SHP77 treated with DMSO at 0.1 percent for 48 hours (cell line): ENCODE measurements at places on chromosomes 6 and 20.

- no peak for DNase-seq
Measured at GRCh38 chr20:8330319-8330784, 198.3 kb downstream of the PLCB1 start.

DNA sequence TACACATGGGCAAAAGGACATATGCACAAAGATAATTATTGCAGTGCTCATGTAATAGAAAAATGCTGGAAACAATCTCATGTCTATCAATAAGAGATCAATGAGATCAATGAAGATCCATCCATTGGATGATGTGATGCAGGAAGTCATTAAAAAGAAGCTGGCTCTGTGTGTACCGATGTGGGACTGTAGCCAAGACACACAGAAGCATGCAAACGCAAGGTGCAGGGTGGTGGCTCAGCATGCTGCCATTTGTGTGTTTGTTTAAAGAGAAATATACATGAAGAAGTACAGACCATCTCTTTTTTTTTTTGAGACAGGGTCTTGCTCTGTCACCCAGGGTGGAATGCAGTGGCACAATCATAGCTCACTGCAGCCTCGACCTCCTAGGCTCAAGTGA lies 33.1 kb upstream of the KCNB1 start:
- DNase-seq: peak; percentile 54

DNA sequence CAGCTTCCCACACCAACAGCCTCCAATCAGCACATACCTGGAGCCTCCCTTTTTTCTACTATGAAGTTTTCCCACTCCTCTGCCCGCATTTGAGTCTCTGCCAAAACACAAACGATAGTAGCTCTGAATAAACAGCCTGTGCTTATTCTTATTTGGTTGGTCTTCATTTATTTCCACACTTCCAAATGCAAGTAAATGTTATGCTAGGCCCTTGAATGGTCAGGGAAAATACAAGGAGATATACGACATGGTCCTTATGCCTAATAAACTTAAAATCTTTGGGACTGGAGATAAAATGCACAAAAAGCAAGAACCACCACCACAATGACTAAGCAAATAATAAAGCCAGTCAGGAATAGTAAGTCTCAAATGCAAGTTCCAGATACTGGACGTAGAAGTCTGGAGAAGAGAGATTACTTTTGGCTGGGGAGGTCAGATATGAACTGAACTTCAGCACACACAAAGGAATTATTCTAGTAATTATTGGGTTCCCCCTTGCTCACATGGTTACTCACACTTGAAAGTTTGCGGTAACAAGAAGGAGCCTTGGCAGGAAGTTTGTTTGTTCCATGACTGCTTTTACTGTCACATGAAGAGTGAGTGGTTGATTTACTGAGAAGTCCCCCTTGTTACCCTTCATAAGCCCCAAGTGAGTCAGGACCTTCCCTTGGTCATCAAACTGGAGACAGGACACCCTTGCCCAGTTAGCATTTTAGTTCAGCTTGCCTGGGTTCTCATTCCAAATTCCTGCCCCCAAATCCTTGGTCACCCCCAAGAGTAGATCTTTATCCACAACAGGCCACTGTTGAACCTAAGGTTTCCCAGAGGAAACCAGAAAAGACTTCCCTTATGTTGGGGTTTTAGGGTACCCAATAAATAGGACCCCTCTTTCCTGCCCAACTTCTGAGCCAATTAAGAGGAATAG lies 511.2 kb upstream of the JARID2 start:
- DNase-seq: no peak

GRCh38 chr6:164069350-164069990 lies 655.0 kb downstream of the QKI start:
- no peak for DNase-seq

DNA sequence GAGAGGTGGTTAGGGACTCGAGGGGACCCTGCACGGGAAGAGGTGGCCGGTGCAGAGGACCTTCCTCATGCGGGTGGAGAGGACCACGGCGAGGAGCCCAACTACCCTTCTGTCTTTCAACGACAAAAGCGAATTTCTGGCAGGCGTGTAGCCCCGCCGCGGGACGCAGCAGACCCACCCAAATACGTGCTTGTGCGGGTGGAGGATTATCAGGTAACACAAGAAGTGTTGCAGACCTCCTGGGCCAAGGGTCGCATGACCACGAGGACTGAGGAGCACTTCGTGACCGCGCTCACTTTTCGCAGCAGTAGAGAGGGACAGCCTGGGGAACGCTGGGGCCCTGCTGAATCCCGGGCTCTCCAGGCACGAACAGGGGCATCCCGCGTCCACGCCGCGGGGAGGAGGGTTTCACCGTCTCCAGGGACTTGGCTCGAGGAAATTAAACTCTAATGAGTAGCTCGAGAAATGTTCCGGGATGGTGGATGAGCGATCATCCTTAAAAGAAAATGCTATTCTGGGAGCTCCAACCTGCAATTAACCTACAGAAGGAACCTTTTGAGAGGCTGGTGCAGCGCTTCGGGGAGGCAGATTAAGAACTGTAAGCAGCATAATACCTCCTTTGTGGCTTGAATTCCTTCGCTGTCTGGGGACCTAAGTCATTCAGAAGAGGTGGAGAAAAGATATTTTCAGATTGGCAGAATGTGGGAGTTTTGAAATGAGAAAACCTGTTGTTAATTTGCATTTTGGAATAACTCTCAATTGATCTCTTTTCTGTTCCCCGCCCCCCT lies 804 bp downstream of the C6orf141 start:
- no peak for DNase-seq

DNA sequence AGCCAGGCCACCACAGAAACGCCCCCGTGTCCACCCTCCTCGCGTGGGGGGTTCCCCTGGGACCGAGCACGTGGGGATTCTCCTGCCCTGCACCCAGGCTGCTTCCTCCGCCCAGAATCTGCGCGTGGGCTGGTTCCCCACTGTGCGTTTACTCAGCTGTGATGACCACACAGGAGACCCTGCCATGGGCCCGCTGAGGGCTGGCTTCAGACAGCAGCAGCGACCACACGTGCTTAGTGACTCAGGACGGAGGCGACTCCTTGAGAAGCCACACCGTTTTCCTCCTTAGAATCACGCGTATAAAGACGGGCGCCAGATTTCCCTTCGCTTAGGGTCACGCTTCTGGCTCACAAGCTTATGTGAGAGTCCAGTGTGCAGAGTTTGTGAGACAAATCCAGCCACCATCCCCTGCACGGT lies 63.9 kb upstream of the PDE10A start:
- DNase-seq: no peak

DNA sequence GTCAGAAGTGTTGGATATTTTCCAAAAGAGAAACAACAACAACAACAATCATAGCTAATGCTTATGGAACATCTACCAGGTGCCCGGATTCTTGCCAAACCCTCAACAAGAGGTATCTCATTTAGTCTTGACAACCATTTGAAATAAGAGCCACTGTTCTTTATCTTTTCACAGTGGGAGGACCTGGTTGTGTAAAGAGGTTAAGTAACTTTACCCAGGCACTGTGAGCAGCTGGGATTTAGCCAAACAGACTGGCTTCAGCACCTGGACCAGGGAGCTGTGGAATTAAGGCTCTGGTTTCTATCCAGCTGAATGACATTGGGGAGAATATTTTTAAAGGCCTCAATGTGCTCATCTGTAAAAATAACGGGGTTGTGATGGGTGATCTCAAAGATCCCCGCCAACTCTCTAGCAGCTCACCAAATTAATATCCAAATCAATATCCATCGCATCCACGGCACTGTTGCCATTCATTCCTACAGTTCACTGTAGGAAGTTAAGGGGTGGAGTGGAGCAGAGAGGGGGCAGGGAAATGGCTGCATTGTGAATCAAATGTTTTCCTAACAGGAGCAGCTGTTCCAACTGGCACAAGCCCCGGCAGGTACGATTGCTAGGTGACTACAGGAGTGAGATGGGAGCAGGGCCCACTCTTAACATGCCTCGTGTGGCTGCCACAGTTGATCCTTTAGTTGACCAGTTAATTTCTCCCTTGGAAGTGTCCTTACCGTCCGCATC lies 61.8 kb downstream of the GCNT2 start:
- DNase-seq: peak; percentile 82

DNA sequence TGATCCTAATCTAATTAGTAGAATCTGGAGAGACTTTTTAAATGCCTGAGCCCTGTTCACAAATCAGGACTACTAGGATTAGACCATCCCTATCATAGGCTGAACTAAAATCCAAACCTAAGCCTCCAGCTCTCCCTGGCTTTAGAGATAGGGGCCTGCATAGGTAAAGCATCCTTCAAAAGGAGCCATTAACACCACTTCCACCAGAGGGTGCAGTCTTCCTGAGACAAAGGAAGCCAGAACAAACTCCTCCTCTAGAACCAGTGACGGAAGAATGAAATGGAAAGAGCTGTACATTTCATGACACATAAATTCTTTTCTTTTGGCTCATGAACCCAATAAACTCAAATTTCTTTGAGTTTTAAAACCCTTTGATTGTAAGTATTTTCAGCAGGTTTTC lies 291.2 kb upstream of the ADGRB3 start:
- peak; percentile 45 for DNase-seq

- DNase-seq: no peak
Measured at GRCh38 chr6:5674721-5675120, 332.0 kb downstream of the NRN1 start.

GRCh38 chr6:25324066-25324762 lies 45.0 kb downstream of the CARMIL1 start:
- no peak for DNase-seq

- DNase-seq: no peak
Measured at GRCh38 chr6:41763470-41763869, 16.2 kb downstream of the FRS3 start.

GRCh38 chr6:7419065-7419464 lies 29.5 kb downstream of the RIOK1 start:
- no peak for DNase-seq

- no peak for DNase-seq
Measured at GRCh38 chr20:51800060-51800871, 2.1 kb downstream of the SALL4 start.
